ENCODE measurements at places on chromosomes 2 and 18. TPM values are rescaled to one million over a fixed set of nuclear protein-coding genes. Genes with fewer than 3 reads are reported as not detected.

Gene FBXO41
- total RNA-seq: 0.44 TPM

Gene ST6GAL2
- not detected for total RNA-seq

Gene ITGAV
- 155 TPM for total RNA-seq

Gene CRYGC
- not detected for total RNA-seq

Gene COBLL1
- total RNA-seq: 16.4 TPM

Gene SLC20A1
- 85.8 TPM for total RNA-seq

All from Caki2 (cell line).